ENCODE measurements at places on chromosomes 1 and 21.

DNA sequence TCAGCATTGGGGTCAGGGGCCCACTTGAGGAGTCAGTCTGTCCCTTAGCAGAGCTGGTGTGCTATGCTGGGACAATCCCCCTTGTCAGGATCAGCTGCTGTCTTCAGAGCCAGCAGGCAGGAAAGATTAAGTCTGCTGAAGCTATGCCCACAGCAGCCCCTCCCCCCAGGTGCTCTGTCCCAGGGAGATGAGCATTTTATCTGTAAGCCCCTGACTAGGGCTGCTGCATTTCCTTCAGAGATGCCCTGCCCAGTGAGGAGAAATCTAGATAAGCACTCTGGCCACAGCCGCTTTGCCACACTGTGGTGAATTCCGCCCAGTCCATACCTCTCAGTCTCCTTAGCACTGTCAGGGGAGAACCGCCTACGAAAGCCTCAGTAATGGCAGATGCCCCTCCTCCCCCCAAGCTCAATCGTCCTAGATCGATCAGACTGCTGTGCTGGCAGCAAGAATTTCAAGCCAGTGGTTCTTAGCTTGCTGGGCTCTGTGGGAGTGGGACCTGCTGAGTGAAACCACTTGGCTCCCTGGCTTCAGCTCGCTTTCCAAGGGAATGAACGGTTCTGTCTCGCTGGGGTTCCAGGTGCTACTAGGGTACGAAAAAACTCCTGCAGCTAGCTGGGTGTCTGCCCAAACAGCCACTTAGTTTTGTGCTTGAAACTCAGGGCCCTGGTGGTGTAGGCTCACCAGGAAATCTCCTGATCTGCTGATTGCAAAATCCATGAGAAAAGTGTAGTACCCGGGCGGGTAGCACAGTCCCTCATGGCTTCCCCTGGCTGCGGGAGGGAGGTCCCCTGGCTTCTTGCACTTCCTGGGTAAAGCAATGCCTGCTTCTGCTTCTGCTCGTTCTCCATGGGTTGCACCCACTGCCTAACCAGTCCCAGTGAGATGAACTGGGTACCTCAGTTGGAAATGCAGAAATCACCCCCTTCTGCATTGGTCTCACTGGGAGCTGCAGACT, 25.1 kb upstream of the TP53BP2 start:
- no peak for DNase-seq

GRCh38 chr1:232621050-232621449, 8.9 kb downstream of the SIPA1L2 start:
- DNase-seq: no peak

DNA sequence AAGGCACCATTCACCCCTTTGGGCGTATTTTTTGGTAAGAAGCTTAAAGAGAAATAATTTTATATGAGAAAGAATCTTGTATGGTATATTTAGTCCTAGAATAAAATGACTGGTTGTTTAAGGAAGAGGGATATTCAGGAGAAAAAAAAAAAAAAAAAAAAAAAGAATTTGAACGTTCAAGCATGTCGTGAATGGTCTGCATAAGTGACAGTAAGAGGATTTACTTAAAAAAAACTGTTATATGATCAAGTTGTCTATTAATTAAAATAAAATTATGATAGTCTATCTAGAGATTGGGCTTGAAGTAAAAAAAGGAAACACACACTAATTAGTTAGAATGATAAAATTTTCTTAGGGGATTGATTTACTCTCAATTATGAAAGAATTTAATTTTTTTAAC, 11.7 kb upstream of the OR14I1 start:
- DNase-seq: no peak

DNA sequence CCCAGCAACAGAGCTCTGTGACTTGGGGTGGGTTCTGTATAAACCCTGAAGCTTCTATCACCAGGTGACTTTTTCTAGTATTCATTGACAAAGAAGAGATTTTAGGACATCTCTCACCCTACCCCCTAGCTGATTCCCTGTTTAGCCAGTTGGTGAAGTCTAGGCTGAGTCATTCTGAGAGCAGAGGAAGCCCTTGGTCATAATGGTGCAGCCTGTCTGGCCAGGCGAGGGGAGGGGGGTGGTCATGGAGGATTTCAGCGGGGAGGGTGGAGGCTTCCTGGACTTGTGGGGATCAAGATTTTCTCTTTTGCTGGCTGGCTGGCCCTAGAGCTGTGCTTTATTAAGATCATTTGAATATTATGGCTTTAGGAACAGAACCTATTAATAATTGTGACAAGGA, 262.6 kb downstream of the CAMTA1 start:
- DNase-seq: no peak

GRCh38 chr1:100440075-100440809, 87.9 kb downstream of the CDC14A start:
- peak; percentile 42 for DNase-seq

- no peak for DNase-seq
Observed at GRCh38 chr1:67888216-67889106, 55.2 kb upstream of the GNG12 start.

DNA sequence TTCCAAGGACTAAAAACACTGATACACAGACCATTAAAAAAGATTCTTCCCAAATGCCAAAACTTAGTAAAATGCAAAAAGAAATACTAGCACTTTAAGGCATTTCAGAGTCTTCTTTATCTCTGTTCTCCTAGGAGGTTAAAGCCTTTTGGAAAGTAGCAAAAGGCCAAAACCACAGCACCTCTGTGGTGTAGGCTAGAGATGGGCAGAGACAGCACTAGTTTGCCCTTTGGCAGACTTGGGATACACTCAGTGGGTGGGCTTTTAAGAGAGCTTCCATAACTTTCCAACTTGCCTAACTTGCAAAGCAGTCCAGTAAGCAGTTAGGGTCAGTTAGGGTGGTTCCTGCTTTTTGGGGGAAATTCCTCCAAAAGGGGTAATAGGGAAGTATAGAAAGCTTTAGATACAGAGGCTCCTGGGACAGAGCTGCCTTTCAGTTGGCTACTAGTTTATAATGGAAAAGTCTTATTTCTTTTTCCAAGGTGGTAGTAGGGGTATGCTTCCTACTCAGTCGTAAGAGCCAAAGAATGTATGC, 17.9 kb upstream of the PTCH2 start:
- no peak for DNase-seq

GRCh38 chr21:42614811-42615351, 38.5 kb upstream of the PDE9A start:
- DNase-seq: no peak

GRCh38 chr1:44321466-44321865, 33.6 kb downstream of the ERI3 start:
- no peak for DNase-seq

- no peak for DNase-seq
Observed at GRCh38 chr1:33147997-33148314, 33.9 kb downstream of the TRIM62 start.

DNA sequence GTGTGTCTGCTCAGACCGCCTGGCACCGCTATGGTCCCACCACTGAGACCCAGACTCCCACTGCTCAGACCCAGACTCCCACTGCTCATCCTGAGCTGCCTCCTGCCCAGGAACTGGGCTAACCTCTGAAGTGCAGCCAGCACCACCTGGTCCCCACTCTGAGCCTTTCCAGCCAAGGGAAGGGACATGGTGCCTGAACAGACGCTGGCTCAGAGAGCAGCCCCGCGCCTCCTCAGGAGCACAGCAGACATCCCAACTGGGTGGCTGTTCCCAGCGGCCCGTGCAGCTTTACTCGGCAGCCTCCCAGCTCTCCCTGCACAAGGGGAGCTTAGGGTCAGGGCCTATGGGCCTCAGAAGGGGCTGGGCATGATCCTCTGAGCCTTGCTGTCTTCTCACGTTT, 27.8 kb upstream of the CNTN2 start:
- no peak for DNase-seq

DNA sequence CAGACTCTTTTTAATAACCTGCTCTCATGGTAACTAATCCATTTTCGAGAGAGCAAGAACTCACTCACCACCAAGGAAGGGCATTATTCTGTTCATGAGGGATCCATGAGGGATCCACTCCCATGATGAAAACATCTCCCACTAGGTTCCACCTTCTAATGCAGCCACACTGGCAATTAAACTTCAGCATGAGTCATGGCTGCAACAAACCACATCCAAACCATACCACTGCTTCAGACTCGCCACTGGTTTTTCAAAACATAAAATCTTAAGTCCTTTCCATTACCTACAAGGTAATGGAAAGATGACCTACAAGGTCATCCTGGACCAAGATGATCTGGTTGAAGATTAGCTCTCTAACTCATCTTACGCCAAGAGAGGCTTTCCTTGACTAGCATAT, 405.1 kb downstream of the VAV3 start:
- no peak for DNase-seq

GRCh38 chr1:20691872-20692271, 25.9 kb downstream of the KIF17 start:
- no peak for DNase-seq

- DNase-seq: peak; percentile 47
Observed at GRCh38 chr1:182601416-182601786, 2.8 kb downstream of the RGS16 start.

DNA sequence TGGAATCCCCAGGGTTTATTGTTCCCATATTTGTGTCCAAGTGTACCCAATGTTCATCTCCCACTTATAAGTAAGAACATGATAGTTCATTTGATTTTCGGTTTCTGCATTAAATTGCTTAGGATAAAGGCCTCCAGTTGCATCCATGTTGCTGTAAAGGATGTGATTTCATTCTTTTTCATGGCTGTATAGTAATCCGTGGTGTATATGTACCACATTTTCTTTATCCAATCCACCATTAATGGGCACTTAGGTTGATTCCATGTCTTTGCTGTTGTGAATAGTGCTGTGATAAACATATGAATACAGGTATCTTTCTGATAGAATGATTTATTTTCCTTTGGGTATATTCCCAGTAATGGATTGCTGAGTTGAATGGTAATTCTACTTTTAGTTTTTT, 20.0 kb upstream of the BATF3 start:
- no peak for DNase-seq

DNA sequence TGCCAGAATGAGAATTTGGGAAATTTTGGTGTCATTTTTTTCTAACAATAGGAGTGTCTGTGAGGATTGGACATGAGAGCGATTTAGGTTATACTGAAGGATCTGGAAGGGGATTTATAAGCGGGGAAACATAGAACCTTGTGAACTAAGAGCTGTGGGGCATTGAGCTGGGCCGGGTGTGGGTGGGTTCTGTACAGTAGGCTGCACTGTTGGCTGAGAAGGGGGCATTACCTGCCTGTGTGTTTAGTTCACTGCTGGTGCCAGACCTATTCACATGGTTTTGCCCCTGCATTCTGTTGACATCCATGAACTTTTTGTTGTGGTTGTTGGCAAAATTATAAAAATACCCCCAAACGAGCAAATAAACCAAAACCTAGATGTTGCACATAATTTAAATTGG, 8.8 kb downstream of the PBX1 start:
- no peak for DNase-seq

DNA sequence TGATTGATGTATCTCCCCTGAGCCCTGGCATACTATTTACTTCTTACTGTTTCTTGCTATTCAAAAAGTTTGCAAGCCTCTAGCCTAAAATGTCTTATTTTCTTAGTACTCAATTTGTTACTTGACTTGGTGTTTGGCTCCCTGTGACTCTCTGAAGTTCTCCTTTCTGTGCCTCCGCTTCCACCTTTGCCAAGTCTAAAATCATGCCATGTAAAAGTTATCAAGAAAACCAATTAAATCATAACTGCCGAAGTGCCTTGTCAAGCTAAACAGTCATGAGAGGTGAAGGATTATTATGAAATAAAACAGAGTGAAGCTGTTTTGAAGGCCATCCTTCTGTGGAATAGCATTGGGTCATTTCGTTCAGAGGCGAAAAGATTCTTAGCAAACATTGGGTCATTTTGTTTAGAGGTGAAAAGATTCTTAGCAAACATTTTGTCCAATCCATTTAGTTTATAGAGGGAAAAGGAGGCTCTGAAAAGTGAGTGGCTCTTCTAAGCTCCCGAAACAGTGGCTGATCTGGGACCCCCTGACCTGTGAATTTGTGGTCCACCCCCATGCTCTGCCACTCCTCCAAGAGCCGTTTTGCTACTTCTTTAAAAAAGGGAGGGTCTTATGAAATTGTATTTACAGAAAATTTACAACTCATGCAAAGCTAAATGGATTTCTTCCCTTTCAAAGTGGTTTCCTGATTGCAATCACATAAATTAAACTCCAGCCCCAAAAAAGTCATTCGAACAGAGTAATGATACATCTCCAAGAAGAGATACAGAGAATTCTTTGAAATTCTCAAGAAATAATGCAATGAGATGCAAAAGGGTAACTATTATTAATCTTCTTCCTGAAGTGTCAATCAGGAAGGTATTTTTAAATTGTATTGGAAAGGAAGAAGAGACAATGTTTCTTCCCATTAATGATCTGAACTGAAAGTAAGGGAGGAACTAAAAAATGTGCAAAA, 141.4 kb downstream of the RUNX1 start:
- DNase-seq: no peak

GRCh38 chr1:44617703-44618029, 56.6 kb downstream of the TMEM53 start:
- no peak for DNase-seq

GRCh38 chr1:229146647-229147046, 124.3 kb upstream of the RAB4A start:
- no peak for DNase-seq

- DNase-seq: no peak
Observed at GRCh38 chr1:201482755-201483154, 13.8 kb upstream of the PHLDA3 start.

DNA sequence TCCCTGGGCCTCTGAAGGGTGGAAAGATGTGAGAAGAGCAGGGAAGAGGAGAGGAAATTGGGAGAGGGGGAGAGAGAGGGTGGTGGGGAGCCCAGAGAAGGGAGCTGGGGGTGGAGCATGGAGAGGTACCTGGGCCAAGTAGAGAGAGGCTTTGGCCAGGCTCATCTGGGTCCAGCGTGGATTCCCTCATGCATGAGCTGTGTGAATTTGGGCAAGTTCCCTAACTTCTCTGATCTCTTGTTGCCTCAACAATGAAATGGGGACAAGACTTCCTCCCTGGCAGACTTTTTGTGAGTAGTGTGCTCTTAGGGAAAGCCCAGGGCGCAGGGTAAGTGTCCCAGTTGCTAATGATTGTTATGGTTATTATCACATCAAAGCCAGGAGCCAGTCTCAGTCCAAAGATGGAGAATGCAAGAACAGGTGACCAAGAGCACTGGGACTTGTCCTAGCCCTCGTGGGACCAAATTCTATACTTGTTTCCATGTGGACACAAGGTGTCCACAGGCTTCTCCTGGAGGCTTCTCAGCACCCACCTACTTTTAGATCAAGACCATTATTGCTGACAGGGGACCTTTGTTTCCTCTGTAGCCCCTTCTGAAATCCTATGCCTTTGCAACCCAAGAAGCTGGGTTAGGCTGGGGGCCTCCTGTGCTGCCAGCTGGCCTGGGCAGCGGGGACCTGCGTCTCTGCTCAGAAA, 13.9 kb downstream of the IL6R start:
- DNase-seq: no peak

DNA sequence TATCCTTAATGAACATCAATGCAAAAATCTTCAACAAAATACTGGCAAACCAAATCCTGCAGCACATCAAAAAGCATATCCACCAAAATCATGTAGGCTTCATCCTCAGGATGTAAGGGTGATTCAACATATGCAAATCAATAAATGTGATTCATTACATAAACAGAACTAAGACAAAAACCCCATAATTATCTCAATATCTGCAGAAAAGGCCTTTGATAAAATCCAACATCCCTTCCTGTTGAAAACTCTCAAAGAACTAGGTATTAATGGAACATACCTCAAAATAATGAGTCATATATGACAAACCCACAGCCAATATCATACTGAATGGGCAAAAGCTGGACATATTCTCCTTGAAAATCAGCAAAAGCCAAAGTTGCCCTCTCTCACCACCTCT, 54.6 kb upstream of the DEPDC1 start:
- DNase-seq: no peak

All from stimulated activated CD4-positive, alpha-beta T cell treated with anti-CD3 and anti-CD28 coated beads, TNF-alpha, amount 100 ng/mL, for 24 hours (primary cell).